ENCODE measurements at places on chromosomes 1 and 21. TPM values are rescaled to one million over a fixed set of nuclear protein-coding genes. Genes with fewer than 3 reads are reported as not detected.

Gene STX12
- 152 TPM for total RNA-seq

Gene CTBS
- 12.1 TPM for total RNA-seq

Gene C1QA
- total RNA-seq: not detected

Gene TTC39A
- 1.6 TPM for total RNA-seq

Gene ADORA1
- not detected for total RNA-seq

Gene OR2T2
- not detected for total RNA-seq

Gene IGSF5
- not detected for total RNA-seq

Gene SCP2
- 149 TPM for total RNA-seq

All from thoracic aorta endothelial cell (primary cell).